Stimulated activated CD8-positive, alpha-beta memory T cell treated with anti-CD3 and anti-CD28 coated beads, Interleukin-4, amount 100 ng/mL, for 4 hours (primary cell): ENCODE measurements at places on chromosomes 6 and 20.

DNA sequence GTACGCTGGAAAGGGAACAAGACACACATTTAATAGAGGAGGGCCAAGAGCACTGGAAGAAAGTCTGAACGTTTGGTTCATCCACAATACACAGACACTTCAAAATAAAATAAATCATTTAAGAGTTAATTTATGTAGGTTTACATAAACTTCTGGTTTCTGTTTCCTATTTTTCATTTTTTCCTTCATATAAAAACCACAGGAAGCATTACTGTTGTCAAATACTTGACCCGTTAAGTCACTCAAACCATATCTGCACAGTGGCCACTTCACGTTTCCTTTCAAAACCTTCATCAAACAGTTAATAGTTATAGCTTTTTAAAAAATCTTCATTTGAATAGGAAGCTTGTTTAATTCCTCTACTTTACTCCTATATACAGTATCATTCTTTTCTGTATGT, 257.6 kb upstream of the THEMIS start:
- no peak for DNase-seq

DNA sequence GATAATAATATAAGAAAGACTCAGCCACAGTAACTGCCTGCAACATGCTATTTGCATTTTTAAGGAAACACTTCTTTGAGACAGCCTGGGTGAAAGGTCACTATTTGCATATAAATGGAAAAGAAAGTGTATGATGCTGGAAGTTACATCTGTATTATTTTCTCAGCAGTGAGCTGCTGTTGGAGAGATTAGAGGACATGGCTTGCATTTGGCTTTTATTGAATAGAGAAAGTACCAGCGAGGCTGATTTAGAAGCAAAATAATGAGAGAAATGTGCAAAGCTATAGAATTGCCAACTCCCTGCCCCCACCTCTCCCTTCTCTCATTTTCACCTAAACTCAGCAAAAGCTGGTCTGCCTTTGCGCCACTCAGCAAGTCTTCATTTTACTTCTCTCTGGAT, 12.7 kb downstream of the MYT1 start:
- no peak for DNase-seq

DNA sequence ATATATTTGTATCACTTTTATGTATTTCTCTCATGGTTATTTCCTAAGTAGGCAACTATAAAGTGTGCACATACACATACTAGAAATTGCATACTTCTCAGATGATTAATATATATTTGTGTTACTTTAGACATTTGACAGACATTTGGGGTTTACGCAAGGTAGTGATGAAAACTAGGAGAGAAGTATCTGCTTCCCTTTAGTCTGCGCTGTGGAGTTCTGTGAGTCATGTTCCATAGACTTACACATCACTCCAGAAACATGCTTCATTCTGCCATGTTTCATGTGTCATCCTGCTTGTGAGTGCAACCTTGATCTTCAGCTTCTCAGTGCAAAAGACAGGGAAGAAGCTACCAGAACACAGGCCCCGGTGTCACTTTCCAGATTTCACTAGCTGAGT, 200.7 kb upstream of the BMP2 start:
- DNase-seq = no peak

GRCh38 chr6:138370631-138371451, 6.9 kb upstream of the SMIM28 start:
- DNase-seq = no peak

- no peak for DNase-seq
Observed at GRCh38 chr6:9532621-9533557, 882.0 kb downstream of the TFAP2A start.

DNA sequence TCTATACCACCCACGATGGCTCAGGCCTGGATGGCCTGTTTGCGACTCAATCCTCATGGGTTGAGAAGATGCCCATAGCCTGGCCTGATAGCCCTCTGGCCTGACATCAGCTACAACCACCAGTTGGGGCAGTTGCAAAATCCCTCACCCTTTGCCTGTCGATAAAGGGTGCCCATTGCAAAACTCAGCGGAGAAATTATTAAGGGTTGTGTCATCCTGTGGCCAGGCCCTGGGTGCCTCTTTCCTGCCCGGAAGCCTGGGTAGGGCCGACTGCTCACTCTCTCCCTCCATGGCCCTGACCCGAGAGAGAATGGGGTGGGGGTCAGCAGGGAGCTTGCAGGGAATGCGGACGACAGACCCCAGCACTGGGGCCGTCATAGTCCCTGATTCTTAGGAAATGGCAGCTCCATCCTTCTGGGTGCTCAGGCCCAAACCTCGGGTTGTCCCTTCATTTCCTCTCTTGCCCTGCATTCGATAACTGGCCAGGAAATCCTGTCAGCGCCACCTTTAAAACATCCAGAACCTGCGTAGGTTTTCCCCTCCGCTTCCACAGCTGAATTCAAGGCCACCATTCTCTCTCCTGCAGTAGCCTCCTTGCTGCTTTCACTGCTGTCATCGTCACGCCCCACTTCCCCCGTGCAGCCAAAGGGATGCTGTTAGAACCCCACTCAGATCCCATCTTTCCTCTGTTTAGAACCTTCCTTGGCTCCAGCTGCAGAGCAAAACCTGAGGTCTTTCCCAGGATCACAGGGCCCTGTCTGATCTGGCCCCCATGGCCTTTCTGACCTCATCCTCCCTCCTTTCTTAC, 31.1 kb downstream of the CEBPB start:
- no peak for DNase-seq

DNA sequence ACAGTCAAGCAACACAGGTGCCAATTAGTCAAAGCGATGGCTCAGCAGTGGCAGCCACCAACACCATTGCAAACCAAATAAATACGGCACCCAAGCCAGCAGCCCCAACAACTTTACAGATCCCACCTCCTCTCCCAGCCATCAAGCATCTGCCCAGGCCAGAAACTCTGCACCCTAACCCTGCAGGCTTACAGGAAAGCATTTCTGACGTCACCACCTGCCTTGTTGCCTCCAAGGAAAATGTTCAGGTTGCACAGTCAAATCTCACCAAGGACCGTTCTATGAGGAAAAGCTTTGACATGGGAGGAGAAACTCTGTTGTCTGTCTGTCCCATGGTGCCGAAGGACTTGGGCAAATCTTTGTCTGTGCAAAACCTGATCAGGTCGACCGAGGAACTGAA, 30.6 kb downstream of the KHDC1L start:
- DNase-seq = no peak

GRCh38 chr20:58405504-58406291, 16.7 kb downstream of the VAPB start:
- no peak for DNase-seq

GRCh38 chr6:30646450-30647241, at the start of gene C6orf136:
C6orf136 (plus strand) TSS chr6:30647133; CDS start chr6:30647232, 99 bp downstream.
- peak; percentile 79 for DNase-seq

GRCh38 chr20:48528346-48528745, 299.5 kb downstream of the PREX1 start:
- DNase-seq = no peak

DNA sequence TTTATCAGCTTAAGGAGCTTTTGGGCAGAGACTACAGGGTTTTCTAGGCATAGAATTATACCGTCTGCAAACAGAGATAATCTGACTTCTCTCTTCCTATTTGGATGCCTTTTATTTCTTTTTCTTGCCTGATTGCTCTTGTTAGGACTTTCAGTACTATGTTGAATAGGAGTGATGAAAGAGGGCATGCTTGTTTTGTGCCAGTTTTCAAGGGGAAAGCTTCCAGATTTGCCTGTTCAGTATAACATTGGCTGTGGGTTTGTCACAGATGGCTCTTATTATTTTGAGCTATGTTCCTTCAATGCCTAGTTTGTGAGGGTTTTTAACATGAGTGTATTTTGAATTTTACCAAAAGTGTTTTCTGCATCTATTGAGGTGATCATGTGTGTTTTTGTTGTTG, 192.8 kb upstream of the PHACTR1 start:
- no peak for DNase-seq

DNA sequence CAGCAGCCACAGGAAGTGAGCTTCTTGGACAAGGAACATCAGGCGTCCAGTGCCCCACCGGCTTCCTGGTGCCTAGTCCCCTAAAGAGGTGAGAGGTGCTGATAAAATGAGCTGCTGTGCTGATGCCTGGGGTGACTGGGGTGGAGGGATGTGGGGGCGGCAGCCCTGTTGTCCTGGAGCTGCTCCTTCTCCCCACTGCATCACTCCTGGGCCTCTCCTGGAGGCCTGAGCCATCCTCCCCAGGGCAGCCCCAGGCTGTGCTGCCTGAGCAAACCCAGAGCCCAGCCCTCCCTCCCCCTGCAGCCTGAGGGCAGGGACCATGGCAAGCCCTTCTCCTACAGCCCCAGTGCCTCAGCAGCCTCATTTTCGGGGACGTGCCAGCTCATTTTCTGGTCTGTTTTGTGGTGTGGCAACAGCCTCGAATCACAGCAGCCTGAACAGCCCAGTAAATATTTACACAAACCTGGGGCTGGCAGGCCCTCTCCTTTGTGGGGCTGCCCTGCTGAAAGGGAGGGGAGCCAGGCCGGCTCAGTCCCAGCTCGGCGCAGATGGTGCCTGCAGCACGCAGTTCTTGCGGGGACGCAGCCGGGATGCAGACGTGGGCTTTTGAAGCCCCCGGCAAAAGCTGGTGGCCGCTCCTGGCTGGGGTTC, 259.9 kb downstream of the DLL1 start:
- DNase-seq = no peak

DNA sequence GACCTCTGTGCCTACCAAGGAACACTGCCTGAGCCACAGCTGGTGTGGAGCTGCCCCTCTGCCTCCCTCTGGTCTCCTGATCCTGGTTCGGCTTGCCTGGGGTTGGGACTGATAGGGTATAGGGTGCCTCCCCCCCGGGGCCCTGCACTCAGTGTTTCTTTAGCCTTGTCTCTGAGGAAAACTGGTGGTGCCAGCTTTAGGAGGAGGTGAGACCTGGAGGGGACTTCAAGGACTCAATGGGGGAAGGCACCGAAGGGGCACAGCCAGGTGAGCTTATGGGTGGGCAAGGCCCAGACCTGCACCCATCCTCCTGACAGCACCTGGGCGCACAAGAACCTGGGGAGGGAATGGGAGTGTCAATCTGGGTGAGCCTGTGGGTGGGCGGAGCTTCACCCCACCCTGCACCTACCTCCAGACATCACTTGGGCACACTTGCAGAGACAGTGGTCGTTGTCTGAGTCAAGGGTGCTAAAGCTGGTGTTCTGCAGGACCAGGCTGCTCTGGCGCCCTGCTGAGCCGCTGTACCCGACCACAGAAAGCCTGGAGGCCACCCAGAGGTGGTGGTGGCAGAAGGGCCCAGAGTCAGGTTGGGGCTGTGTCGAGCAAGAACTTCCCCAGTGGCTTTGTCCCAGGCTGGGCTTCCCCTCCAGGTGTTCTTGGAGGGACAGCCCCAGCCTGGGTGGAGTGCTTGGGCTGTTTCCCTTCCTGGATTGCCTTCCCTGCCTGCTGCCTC, 40.5 kb downstream of the FAM110A start:
- no peak for DNase-seq

GRCh38 chr6:56526860-56527544, 115.7 kb downstream of the DST start:
- DNase-seq = no peak

DNA sequence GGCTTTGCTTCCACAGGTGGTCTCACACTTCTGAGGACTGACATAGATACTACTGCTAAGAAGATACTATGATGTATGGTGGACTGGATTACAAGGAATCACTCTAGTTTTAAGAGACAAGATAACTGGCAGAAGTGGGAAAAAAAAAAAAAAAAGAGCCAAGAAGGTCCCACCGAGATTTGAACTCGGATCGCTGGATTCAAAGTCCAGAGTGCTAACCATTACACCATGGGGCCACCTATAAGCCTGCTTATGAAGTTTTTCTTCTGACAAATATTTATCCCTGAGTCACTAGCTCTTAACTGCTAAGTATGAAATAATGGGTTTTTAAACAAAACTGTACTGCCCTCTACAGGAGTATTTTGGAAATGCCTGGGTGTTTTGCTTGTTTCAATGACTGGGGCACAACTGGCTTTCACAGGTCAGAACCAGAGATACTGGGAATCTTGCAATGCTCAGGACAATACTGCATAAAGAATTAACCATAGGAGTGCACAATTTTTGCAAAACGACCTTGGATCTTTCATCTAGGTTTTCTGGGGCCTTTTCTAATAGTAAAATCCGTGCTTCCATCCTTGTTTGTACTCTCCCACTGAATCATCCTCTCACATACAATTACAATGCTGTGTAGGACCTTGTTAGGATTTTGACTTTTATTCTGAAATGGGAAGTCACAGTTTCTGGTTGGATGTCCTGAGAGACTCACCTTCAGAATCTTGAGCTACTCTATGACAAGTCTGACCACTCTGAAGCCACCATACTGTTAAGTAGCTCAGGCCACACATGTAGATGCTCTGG, 116.3 kb downstream of the OR2B2 start:
- no peak for DNase-seq

DNA sequence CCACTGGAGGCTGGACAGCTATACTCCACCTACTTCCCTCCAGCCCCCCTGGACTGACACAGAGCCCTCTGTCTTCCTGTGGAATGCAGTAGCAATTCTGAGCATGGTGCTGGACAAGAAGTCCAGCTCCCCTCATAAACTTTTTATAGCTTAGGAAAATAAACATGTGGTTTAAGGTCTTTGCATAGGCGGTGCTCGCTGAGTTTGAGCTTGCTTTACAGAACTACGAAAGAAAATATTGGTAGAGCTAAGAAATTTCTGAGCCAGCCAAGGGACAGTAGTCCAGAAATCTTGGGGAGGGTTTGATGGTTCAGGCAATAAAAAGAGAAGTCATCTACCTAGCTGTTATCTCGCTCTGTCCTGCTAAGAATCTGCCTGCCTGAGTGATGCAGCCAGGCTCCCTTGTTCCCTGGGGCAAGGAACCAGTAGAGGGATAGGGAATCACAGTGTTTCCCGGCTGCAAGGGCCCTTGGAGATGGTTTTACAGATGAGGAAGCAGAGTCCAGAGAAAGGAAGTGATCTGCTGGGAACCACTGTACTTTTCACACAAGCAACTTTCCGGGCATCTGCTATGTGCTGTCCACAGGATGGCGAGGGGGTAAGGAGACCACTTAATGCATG, 343.4 kb downstream of the CDC5L start:
- DNase-seq = no peak

GRCh38 chr20:49292010-49292409, 14.2 kb upstream of the ZNFX1 start:
- DNase-seq = no peak

- DNase-seq = peak; percentile 79
Observed at GRCh38 chr6:2999618-3000557, at the start of gene NQO2. NQO2 (plus strand) TSS chr6:2999894; CDS start chr6:3006553, 6,659 bp downstream.

GRCh38 chr20:33681728-33682353, 4.3 kb downstream of the E2F1 start:
- DNase-seq = no peak

DNA sequence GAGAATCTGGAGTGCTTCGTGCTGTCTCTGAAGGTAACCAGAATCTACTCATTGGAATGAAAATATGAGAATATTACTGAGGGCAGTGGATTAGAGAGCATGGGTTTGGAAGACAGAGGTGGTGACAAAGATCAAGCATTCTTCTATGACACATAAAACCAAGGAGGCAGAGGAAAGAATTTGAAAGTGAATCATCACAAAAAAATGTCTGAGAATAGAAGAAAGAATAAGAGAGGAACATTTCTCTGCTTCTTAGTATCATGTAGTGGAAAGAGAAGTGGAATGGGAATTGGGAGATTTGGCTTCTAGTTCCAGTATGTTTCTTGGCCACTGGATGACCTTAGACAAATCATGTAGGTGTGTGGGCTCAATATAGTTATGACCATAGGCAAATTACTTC, 474.0 kb downstream of the TFAP2B start:
- DNase-seq = no peak
